ENCODE measurements at places on chromosomes 7 and 10.
A peak's percentile ranks its signal among the peaks of the same experiment; 100 is the strongest.

- no peak for DNase-seq
Measured at GRCh38 chr10:119191881-119192280, 13.3 kb upstream of the PRDX3 start.

DNA sequence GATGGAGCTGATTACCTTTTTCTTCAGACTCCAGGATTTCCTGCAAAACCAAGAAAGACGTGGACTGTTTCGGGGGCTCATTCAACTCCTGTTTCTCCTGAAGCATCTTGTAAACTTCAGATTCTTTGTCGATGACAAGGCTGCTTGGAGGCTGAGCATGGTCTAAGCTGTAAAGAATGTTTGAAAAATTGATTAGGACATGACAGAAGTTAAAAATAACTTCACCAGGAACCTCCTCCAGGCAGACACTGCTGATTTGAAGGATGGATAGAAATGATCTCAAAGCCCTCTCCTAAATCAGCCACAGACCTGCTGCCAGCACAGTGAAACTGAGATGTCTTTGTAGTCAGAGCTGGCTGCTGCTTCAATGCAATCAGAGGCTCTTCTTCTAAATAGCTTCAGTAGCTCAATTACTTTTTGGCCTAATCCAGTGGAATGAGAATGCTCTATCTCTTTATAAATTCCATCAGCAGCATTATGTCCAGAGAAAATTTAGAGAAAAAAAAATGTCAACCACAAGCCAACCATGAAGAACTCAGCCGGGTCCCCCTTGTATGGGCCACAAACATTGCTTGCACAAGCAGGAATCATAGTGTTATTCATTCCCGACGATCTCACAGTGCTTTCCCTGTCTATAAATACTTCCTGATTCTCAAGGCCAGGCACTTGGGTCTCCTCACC lies 43.5 kb downstream of the PDLIM1 start:
- no peak for DNase-seq

- no peak for DNase-seq
Measured at GRCh38 chr7:1092161-1092632, 4.3 kb downstream of the GPER1 start.

DNA sequence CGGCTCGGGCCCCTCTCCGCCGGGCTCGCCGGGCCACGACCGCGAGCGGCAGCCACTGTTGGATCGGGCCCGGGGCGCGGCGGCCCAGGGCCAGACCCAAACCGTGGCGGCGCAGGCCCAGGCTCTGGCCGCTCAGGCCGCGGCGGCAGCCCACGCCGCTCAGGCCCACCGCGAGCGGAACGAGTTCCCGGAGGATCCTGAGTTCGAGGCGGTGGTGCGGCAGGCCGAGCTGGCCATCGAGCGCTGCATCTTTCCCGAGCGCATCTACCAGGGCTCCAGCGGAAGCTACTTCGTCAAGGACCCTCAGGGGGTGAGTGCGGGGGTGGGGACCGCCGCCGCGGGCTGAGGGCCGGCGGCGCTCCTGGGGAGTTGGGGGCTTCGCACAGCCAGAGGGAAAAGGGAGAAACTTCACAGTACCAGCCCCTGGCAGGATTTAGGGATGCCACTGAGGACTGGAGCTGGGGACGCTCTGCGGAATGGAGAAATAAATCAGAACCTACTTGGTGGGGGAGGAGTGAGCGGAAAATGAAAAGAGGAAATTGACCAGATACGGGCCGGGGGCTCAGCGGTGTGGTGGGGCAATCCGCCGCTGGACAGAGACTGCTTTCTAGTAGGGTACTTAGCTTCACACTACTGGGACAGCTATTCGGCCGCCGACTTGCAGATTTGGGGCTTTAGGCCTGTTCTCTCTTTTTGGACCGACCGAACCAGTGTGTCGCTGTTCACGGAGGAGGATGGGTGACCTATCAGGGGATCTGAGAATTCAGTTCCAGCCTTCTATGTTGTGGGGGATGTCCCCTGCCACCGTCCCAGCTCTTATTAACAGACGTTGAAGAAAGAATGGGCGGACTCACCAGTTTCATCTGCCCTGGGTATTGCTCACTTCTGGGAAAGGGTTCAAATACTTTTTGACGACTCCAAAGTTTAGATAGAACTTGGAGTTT lies 669 bp downstream of the PI4K2A start:
- peak; percentile 33 for DNase-seq

DNA sequence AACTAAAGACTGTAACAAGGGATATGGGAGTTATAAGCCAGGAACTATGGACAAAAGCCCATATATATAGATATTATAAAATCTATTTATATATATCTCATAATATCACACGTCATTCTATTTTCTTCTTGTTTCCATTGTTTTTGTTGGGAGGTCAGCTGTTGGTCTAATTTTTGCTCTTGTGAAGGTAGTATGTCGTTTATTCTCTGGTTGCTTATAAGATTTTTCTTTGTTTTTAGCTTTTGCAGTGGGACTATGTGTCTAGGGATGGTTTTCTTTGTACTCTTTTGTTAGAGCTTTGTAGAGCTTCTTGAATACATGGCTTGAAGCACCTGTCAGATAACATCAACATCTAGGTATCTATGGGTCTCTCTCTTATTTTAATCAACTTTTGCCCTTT lies 14.0 kb downstream of the ARL4A start:
- no peak for DNase-seq

GRCh38 chr10:73167458-73167782 lies 388 bp downstream of the ECD start:
- peak; percentile 25 for DNase-seq
